ENCODE measurements at places on chromosomes 5 and 9.

GRCh38 chr9:98973576-98973975 lies 29.9 kb downstream of the COL15A1 start:
- DNase-seq: no peak

GRCh38 chr9:130862747-130863146 lies 27.7 kb downstream of the ABL1 start:
- DNase-seq: no peak

GRCh38 chr5:120419127-120419526 lies 45.0 kb upstream of the PRR16 start:
- no peak for DNase-seq

DNA sequence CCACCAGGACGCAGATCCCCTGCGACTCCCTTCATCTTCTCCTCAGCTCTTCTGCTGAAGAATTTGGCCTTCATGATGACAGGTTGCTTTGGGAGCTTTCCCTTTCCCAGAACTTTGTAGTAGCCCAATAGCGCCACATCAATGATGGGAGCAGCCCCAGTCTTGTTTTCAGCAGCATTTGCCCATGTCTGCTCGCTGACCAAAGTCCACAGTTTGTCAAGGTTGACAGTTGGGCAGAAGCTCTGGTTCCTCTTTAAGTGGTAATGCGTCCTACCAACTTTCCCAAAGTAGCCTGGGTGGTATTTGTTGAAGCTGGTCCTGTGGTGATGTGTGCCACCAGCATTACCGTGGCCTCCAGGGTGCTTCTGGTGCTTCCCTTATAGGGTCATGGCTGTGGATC lies 62.2 kb downstream of the GCNT4 start:
- no peak for DNase-seq

- DNase-seq: no peak
These were observed 24.0 kb upstream of the MAP3K1 start for GRCh38 chr5:56791396-56791795.

DNA sequence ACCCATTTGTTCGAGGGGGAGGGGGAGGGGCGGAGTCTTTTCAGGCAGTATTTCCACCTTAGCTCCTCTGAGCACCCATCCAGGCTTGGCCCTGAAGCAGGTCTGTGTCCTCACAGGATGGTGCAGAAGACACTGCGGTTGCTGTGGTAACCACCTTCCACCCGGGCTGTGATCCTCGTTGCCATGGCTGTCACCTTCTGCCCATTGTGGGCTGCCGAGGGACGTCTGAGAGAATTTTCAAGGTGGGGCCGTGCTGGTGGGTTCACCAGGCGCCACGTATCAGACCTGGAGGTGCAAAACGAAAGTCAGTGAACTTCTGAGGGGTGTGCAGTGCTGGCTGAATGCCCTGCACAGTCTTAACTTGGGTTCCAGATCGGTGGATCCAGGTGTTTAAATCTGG lies 26.7 kb downstream of the POLR1E start:
- DNase-seq: no peak

- DNase-seq: no peak
These were observed 51.0 kb upstream of the IL17B start for GRCh38 chr5:149429839-149430721.

GRCh38 chr9:107340920-107341632 lies 58.0 kb downstream of the RAD23B start:
- peak; percentile 73 for DNase-seq

GRCh38 chr5:148336704-148337435 lies 1.5 kb downstream of the SPINK9 start:
- DNase-seq: no peak

- DNase-seq: no peak
These were observed 134.9 kb downstream of the RGS3 start for GRCh38 chr9:113598451-113598850.
